ENCODE measurements at places on chromosomes 7 and 10. TPM values are rescaled to one million over a fixed set of nuclear protein-coding genes. Genes with fewer than 3 reads are reported as not detected.

GRCh38 chr10:128744092-128744491 is 617.9 kb upstream of the MKI67 start:
- no peaks in the 10 kb centered on the region for H3K4me1 ChIP-seq
- no peaks in the 10 kb centered on the region for H3K36me3 ChIP-seq
- DNase-seq: no peak

GRCh38 chr10:100742076-100742771 is 3.2 kb upstream of the PAX2 start:
- no peak for DNase-seq
- H3K4me3 ChIP-seq: no peak overlapping the region
- H3K36me3 ChIP-seq: peaks cover 2% of the 10 kb centered on the region
- H3K4me1 ChIP-seq: peaks cover 30% of the 10 kb centered on the region
- peaks cover 92% of the 10 kb centered on the region for H3K27me3 ChIP-seq
- H3K27ac ChIP-seq: no peak overlapping the region

- peak; percentile 92 for DNase-seq
- H3K36me3 ChIP-seq: peaks cover 30% of the 10 kb centered on the region
- H3K27ac ChIP-seq: peak overlapping the region; percentile 59
- H3K4me3 ChIP-seq: peak overlapping the region; percentile 52
These were observed 3.9 kb downstream of the NFKB2 start for GRCh38 chr10:102399217-102400021.

GRCh38 chr10:24952143-24952706 is at the start of gene PRTFDC1:
Gene PRTFDC1, minus strand, starts transcription at chr10:24952606. Its CDS starts 31 bp downstream, at chr10:24952575.
- H3K27me3 ChIP-seq: no peaks in the 10 kb centered on the region
- peak within 1 kb of the TSS; percentile 83 for H3K27ac ChIP-seq
- peaks cover 4% of the 10 kb centered on the region for H3K36me3 ChIP-seq
- peak within 1 kb of the TSS; percentile 73 for H3K4me3 ChIP-seq
- peaks cover 42% of the 10 kb centered on the region for H3K4me1 ChIP-seq
- peak; percentile 50 for DNase-seq

DNA sequence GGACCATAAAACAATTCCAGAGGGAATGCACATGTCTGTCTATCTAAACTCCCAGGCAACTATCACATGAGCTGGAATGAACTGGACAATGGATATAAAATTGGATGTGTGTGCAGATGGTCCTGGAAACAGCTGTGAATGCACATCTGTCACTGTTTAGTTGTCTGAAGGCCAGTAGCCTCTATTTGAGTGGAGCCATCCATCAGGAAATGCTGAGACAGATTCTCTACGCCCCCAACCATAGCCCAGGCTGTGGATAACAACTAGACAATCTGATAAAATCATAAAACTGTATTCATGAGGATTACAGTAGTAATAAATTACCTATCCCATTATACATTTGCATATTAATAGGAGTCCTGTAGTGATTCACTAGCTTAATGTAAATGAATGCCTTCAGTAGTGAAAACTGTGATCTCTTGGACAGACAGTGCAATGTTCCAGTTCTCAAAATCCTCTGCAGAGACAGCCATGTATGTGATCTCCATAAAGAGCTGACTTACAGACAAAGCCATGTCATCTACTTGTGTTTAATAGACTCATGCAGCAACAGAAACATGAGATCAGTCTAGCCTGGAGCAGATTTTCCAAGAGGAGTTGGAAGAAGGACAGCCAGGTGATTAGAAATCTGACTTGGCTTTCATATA is 907.6 kb downstream of the KCNMA1 start:
- no peaks in the 10 kb centered on the region for H3K27me3 ChIP-seq
- no peaks in the 10 kb centered on the region for H3K36me3 ChIP-seq
- H3K4me3 ChIP-seq: no peak overlapping the region
- no peaks in the 10 kb centered on the region for H3K4me1 ChIP-seq
- DNase-seq: no peak

DNA sequence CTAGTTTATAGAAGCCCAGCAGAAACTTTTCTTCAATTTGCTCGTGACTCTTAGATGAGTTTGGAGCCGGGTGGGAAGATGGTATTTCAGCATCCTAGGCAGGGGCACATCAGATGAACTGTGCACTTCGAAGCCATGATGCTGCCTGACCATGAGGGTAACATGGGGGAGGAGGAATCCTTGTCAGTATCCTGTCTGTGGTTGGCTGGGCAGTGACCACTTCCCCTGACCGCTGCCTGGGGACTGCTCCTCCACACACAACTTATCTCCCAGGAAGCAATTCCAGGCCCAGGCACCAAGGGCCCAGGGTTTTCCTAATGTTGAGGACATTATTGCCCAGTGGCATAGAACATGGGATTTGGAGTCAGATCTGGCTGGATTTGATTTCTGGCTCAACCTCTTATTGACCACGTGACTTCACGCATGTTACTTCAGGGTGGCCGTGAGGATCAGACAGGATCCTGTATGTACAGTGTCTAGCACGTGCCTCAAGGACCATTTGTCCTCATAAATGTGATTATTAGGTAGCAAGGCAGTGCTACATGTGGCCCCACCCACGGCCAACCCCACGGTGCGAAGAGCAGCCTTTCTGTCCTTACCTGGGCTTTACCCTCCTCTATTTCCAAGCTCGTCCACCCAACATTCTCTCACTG is 65.2 kb downstream of the PTPRE start:
- H3K27ac ChIP-seq: no peak overlapping the region
- peaks cover 49% of the 10 kb centered on the region for H3K27me3 ChIP-seq
- H3K4me3 ChIP-seq: no peak overlapping the region
- no peaks in the 10 kb centered on the region for H3K4me1 ChIP-seq
- DNase-seq: no peak

DNA sequence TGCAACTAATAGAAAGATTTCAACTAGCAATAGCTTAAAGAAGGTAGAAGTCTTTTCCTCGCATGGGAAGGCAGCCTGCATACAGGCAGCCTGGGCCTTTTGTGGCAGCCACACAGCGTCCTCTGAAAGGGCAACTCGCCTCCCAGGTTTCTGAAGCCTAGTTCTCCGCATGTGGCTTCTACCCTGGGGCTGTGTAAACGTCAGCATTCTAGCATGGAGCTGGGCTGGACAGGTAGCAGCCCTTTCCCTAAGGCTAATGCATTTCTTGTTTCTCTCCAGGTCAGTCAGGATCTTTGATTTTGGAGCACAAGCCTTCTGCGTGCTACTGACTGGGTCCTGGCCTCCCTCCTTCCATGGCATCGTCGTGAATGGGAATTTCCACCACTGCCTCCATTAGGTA is 23.8 kb upstream of the SEC61G start:
- H3K4me3 ChIP-seq: no peak overlapping the region
- no peak for DNase-seq
- H3K36me3 ChIP-seq: no peaks in the 10 kb centered on the region
- H3K4me1 ChIP-seq: no peaks in the 10 kb centered on the region

DNA sequence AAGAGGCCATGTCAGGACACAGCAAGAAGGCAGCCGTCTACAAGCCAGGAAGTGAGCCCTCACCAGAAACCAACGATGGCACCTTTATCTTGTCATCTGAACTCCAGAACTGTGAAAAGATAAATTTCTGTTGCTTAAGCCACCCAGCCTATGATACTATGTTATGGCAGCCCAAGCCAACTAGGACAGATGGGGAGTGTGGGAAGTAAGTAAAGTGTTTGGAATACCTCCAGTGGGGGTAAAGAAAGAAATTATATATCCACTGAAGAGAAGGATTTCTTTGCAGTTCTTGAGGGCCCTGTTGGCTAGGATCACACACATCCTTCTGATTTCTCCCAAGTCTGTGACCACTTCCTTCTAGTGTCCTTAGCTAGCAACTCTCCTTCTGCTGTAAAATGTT is 384.4 kb downstream of the TNS3 start:
- H3K27ac ChIP-seq: no peak overlapping the region
- no peaks in the 10 kb centered on the region for H3K4me1 ChIP-seq
- H3K27me3 ChIP-seq: no peaks in the 10 kb centered on the region
- DNase-seq: no peak
- H3K4me3 ChIP-seq: no peak overlapping the region

- no peak for DNase-seq
- H3K4me3 ChIP-seq: no peak overlapping the region
- peaks cover 3% of the 10 kb centered on the region for H3K27me3 ChIP-seq
- H3K27ac ChIP-seq: no peak overlapping the region
- no peaks in the 10 kb centered on the region for H3K4me1 ChIP-seq
These were observed 149.8 kb downstream of the DOCK4 start for GRCh38 chr7:112056409-112056808.

GRCh38 chr7:95593343-95593742 is 3.0 kb downstream of the PDK4 start:
- H3K27me3 ChIP-seq: peaks cover 23% of the 10 kb centered on the region
- no peaks in the 10 kb centered on the region for H3K36me3 ChIP-seq
- DNase-seq: no peak
- peaks cover 2% of the 10 kb centered on the region for H3K4me1 ChIP-seq
- no peak overlapping the region for H3K27ac ChIP-seq
- no peak overlapping the region for H3K4me3 ChIP-seq

GRCh38 chr7:138350701-138351357 is 109.2 kb upstream of the TRIM24 start:
- H3K27ac ChIP-seq: no peak overlapping the region
- H3K36me3 ChIP-seq: no peaks in the 10 kb centered on the region
- no peaks in the 10 kb centered on the region for H3K27me3 ChIP-seq
- no peaks in the 10 kb centered on the region for H3K4me1 ChIP-seq

DNA sequence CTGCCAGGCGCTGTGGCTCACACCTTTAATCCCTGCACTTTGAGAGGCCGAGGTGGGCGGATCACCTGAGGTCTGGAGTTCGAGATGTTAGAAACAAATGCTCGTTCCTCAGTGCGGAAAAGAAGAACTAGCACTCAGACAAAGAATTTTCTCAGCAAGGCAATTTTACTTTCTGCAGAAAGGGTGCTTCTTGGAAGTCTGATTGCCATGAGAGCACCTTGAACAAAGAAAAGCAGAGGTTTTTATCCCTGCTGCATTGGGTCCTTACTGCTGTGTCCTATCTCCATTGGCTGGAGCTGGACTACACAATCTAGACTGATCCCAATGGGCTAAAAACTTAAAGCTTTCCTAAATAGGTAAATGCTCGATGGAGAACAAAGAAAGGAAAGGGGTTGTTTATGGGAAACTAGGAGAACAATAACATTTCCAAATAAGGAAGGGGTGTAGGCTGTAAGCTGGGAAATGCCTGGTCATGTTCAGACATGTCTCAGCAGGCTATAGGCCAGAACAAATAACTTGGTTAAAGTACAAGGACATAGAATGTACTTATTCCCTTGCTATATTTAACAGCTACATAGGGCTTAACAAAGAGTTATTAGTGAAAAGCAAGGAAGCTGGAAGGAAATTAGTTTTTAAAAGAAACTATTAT is 26.1 kb upstream of the ACTR3B start:
- no peak for DNase-seq
- H3K27ac ChIP-seq: no peak overlapping the region
- no peaks in the 10 kb centered on the region for H3K4me1 ChIP-seq
- no peaks in the 10 kb centered on the region for H3K36me3 ChIP-seq
- no peaks in the 10 kb centered on the region for H3K27me3 ChIP-seq
- H3K4me3 ChIP-seq: no peak overlapping the region

The MBL2 gene
- not detected for total RNA-seq

The CBLL1 gene
- total RNA-seq: 32.2 TPM

The ZNF37A gene
- total RNA-seq: 22.1 TPM

The TFR2 gene
- total RNA-seq: 11.1 TPM

The PIP gene
- total RNA-seq: not detected

All from activated CD8-positive, alpha-beta memory T cell treated with anti-CD3 and anti-CD28 coated beads, Interleukin-2, amount 10 ng/mL, durations not matched to agents 7 days and 5 days (primary cell).